ENCODE measurements at places on chromosomes 1 and 21.
A peak's percentile ranks its signal among the peaks of the same experiment; 100 is the strongest.

DNA sequence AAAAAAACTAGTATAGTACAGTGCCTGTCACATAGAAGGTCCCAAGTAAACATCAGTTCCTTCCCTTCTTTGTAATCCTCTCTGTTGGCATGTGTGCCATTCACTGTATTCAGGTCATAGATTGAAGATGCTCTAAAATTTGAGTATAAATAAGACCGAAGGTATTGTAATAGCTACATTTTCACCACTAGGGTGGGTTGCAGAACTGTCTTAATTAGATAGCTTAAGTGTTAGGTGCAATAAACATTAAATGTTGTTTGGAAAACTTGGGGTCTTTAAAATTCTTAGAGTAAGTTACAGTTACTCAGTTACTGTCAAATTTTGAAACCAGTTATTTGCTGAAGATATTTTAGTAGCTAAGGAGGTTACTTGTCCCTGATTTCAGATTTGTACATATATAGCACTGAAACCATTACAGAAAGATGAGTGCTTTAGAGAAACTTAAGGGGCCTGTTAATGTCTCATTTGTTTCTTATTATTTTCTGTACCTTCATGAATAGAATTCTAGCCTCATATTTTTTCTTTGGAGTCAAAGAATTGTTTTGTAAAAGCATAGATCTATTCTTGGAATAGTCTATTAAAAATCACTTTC is 24.3 kb downstream of the PER3 start:
- DNase-seq, result no peak

- peak; percentile 53 for DNase-seq
Measured at GRCh38 chr1:212667223-212668139, 32.2 kb downstream of the BATF3 start.

- no peak for DNase-seq
Measured at GRCh38 chr1:167794043-167794442, 72.3 kb downstream of the MPZL1 start.

GRCh38 chr1:225607355-225607754 is 45.6 kb downstream of the ENAH start:
- no peak for DNase-seq

DNA sequence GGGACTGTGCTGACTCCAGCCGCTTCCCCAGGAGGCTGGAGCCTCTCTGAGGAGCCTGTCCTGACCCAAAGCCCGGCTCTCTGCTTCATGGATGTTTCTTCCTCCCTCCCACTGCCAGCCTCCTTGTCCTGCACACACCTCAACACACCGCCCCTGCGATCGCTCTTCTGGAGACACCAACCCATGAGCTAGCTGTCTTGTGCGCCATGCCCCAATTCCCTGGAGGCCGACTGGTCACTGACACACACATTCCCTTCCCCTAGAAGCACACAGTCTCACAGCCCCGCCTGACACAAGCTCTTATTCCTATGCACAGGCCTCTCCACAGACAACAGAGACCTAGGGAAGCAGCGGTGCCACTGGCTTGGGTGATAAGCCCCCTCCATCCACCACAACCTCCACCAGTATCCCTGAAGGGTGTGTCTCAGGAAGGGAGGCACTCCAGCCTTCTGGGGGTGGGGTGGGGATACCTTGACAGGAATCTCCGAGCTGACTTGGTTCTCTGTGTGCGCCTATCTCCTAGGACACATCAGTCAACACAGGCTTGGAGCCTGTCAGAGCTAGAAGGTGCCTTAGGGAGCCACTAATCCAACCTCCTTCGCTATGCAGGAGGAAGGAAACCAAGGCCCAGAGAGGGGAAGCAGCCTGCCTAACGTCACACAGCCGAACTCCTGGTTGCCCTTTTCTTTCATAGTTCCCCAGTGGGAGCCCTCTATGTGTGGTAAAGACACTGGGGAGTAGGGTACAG is 31.1 kb downstream of the AHDC1 start:
- no peak for DNase-seq

- DNase-seq, result no peak
Measured at GRCh38 chr1:15863156-15863901, 15.8 kb downstream of the SPEN start.

DNA sequence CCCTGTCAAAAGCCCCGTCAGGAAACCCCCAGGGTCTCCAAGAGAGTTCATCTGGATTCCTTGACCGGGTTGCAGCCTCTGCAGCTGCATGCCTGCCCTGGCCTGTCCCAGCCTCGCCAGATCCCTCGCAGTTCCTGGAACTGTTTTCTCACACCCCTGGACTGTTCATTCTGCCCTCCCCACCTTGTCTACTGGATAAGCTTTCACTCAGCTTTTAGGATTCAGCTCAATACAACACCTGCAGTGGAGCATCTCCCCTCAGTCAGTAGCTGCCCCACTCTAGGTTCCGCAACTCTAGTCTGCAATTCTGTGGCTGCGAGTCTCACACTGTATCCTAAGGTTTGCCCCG is 67.2 kb downstream of the FAM163A start:
- no peak for DNase-seq

GRCh38 chr1:212700223-212700891 is 717 bp upstream of the BATF3 start:
- DNase-seq, result peak; percentile 65

- DNase-seq, result no peak
Measured at GRCh38 chr1:178066296-178066907, 27.5 kb upstream of the RASAL2 start.
